ENCODE measurements at places on chromosomes 16 and 17.
A peak's percentile ranks its signal among the peaks of the same experiment; 100 is the strongest.

DNA sequence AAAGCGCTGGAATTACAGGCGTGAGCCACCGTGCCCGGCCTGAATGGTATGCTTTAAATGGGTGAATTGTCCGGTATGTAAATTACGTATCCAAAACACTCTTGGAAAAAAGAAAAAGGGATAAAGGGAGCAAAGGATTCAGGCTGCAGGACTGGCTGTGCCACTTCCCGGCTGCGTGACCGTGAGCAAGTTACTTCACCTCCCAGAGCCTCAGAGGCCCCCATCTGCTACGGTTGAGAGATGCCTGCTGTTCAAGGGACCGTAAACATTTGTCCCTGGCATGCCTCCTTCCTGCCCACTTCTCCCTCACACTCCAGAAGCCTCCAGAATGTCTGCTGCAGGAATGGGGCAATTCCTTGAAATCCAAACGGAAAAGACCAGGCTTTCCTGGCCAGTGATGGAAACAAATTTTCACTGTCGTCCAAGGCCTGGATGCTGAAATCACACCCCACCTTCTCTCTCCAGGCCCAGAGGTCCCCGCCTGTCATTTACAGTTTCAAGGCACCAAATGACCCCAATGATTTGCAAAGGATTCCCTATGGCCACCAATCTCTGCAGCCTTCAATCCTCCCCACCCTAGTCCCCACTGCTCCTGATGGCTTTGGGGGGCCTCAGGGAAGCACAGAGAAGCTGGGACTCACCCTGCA lies 22.9 kb upstream of the LITAF start:
- no peak for DNase-seq

DNA sequence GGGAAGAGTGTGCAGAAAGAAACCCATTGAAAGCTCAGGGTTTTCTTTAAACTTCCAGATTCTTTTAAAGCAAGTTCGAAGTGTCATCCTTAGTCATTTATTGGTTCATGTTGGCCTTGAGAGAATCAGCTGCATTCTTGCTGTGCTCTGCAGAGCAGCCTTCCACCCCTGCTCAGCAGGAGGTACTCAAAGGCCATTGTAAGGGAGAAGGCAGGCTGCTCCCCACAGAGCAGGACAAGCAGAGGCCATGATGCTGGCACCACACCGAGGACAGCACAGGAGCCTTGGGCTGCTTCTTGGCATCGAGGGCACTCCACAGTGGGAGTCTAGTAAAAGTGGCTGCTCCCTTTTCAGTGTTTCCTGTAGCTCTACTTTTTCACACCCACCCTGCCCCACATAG lies 29.6 kb downstream of the NMT1 start:
- no peak for DNase-seq

DNA sequence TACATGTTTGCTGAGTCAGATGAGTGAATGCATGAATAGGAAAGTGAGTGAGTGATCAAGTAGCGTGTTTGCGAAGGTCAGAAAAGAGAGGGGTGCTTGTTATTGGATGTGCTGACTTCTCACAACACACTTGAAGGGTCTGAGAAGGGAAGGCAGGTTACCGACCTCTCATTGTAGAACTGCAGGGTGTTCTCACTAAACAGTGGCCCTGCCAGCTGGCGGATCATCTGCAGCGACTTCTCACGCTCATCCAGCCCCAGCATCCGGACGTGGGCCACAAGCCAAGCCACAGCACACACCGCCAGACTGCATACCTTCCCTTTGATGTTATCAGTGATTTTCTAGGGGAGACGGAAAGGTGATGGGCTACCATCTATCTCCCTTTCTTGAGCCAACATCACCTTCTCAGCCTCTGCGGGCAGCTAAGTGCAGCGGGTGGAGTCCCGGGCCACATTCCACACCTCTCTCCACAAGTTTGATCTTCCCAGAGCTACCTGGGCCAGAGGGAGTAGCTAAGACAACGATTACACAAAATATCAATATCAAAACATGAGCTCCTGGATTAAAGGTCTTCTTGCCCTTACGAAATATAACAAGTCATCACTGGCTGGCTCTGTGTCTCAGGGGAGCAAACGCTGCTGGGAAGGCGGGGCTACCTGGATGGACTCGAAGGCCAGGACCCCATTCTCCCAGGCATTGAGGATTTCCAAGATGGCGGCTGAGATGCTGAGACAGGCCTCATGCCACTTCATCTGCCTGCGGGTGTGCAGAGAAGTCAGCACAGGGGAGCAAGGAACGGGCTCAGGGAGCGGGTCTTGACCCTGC lies 11.0 kb downstream of the CSF3 start:
- DNase-seq: no peak

DNA sequence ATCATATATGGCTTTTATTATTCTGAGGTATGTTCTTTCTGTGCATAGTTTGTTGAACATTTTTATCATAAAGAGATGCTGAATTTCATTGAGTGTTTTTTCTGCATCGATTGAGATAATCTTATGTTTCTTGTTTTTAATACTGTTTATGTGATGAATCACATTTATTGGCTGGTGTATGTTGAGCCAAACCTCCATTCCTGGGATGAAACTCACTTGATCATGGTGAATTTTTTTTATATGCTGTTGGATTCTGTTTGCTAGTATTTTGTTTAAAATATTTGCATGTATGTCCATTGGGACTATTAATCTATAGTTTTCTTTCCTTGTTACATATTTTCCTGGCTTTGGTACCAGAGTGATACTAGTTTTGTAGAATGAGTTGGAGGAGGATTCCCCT lies 500.2 kb downstream of the CDH11 start:
- DNase-seq: no peak

DNA sequence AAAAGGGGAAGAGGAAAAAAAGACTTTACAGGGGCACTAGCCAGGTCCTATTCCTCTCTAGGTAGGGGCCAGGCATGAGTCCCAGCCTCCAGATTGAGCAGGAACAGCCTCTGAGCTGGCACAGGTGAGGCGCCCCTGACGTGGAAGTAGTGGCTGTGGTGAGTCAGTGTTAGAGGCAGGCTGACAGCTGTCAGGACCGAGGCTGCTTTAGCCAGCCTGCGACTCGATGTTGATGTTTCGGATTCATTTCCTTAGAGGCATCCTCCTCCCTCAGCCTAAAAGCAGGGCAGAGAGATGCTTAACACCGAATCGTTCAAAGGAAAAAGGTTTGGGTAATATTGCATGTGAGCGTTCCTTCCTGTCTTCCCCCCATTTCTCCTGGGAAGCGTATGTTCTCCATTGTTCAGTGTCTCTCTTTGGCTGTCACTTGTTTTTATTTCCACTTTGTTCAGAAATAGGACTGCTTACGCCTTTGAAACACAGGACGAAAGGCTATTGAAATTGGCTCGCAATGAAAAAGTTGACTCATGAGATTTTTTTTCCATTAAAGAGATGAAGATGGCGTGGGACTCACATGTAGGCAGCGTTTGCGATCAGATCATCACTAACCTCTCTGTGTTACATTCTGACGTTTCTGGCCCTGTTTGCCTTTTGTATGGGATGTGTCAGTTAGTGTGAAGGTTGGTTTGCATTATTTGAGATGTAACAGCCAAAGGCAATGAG lies 1.3 kb downstream of the KIAA0513 start:
- DNase-seq: peak; percentile 53

DNA sequence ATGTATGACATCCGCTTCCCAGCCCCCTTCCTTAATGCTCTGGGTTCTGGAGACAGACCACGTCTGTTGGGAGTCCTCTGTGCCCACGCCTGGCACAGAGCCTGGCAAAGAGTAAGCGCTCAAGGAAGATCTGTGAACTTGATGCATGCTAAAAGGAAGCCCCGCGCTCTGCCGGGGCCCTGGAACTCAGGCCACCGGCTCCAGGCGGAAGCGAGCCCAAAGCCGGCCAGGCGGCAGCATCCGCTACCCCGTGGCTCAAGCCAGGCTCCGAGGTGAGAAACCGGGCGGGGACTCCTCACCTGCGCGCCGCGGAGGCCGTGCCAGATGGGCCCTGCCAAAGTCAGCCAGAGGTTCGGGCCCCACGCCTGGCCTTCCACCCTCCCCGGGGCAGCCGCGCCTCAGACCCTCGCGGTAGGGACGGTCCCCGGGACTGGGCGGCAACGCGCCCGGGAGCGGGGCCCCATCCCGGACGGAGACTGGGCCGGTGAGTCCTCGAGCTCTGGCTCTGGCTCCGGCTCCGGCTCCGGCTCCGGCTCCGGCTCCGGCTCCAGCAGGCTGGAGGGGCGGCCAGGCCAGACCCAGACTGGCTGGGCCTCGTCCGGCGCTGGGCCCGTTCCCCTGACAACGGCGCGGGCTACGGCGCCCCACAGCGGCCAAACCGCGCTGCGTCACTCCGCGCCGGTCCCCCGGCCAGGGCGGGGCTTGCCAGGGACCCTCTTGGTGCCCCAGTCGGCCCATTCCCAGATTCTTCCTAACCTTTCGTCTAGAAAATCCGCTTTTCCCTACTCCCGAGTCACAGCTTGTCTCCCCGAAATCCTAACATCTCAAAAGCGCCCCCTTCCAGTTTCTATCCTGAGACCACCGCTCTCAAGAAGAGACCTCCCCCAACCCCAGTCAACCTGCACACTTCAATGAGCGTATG lies at the start of gene ZDHHC1:
Gene ZDHHC1 (minus strand): TSS at position 606 of the 922 bp plus-strand sequence. CDS start 8,702 bp downstream, outside the sequence.
- no peak for DNase-seq

- DNase-seq: no peak
These were observed 484.7 kb downstream of the NPIPA7 start for GRCh38 chr16:16863672-16864071.

- no peak for DNase-seq
These were observed 43.2 kb upstream of the PABPN1L start for GRCh38 chr16:88909431-88910210.

GRCh38 chr16:9165681-9166080 lies 74.2 kb downstream of the HAPSTR1 start:
- DNase-seq: no peak

GRCh38 chr16:79088971-79089370 lies 511.6 kb downstream of the MAF start:
- DNase-seq: no peak

DNA sequence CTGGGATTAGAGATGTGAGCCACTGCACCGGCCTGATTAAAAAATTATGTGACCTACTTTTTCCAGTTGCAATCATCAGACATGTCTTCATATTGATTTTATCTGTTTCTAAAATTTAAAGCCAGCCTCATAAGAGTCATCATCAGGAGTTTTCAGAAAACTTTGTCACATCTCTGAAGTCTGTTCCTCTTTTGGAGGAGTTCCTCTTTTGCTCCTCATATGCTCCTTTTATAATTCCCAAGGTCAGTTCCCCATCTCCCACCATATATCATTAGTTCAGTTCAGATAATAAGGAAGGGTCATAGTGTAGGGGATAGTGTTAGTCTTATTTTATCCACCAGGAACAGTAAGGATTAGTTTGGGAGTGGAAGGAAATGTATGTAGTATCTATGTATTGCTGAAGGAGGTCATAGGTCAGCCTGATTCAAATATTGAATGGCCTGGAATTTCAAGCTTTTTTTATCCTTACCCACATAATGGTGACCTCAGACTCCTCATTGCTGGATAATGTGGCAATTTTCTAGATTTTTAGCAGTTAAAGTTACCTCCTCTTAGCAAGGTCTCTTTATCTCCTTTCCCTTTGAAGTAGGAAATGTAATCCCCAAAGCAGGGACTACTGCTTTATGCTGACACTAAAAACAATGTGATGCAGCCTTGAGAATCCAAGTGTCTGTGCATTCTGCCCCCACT lies 13.8 kb upstream of the DUSP14 start:
- no peak for DNase-seq

GRCh38 chr17:65523853-65524664 lies 37.4 kb downstream of the AXIN2 start:
- DNase-seq: no peak

GRCh38 chr16:86881118-86881510 lies 302.8 kb downstream of the FOXL1 start:
- DNase-seq: no peak

DNA sequence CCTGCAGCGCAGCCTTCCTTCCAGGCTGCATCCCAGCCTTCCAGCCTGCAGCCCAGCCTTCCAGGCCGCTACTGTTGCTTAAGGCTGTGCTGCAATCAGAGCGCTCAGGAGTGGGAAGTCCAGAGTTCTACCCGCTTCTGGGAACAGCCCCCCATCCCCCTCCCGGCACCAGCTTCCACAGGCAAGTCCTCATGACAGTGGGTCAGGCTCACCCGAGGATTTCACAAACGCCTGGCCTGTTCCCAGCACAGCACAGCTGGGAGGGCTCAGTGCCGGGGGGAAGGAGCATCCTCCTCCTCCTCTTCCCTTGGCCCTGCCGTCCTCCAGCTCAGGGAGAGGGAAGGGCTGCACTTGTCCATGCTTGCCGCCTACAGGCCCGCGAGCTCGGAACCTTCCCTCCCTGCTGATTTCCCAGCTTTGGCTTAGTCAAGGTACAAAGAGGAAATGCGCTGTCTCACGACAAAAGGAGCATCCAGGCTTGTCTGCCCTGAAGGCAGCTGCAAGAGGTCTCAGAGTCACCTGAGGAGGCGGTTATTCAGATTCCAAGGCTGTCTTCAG lies 8.3 kb downstream of the SOCS3 start:
- DNase-seq: no peak

GRCh38 chr17:10328971-10329923 lies 43.6 kb downstream of the MYH13 start:
- DNase-seq: no peak

DNA sequence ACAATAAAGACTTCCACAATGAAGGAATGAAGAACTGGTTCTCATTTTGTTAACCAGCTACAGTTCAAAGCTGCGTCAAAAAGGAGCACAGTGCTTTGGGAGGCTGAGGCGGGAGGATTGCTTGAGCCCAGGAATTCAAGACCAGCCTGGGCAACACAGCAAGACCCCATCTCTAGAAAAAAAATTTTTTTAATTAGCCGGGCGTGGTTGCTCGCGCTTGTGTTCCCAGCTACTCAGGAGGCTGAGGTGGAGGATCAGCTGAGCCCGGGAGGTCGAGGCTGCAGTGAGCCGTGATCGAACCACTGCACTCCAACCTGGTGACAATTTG lies 764 bp upstream of the SLC6A4 start:
- DNase-seq: no peak

DNA sequence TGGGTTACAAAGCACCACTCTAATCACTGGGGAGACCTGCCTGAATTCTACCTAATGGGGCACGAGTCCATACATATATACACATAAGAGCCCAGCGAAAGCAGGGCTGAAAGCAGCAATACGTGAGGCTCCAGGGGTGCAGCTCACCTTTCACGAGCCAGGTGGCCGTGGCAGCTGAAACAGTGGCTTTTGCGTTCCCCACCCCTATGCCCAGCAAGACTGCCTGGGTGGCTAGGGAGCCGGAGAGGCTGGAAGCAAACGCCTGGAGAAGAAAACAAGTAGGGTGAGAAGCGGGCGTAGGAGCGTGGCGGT lies 618 bp downstream of the RUSF1 start:
- no peak for DNase-seq

- DNase-seq: no peak
These were observed 1.3 kb upstream of the RDM1 start for GRCh38 chr17:35931794-35932425.

DNA sequence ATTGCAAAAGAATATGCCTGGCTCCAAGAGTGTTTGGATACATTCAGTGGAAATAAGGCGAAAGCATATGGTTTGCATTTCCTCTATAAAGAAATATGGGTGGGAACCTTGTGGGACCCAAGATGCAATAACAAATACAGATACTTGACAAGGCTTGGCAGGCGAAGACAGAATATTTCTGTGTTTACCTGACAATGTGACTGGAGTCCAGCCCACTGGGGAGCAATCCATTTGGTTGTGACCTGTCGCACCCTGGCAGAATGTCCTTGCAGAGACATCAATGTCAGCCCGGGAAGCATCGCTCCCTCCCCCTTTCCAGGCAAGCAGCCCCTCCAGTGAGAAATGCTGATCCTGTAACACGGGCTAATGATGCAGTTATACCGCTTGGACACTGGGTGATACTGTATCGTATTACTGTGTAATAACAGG lies 296.6 kb downstream of the MAF start:
- no peak for DNase-seq

GRCh38 chr17:69466905-69467667 lies 52.6 kb downstream of the MAP2K6 start:
- no peak for DNase-seq
